ENCODE measurements at places on chromosomes 2 and 18.

DNA sequence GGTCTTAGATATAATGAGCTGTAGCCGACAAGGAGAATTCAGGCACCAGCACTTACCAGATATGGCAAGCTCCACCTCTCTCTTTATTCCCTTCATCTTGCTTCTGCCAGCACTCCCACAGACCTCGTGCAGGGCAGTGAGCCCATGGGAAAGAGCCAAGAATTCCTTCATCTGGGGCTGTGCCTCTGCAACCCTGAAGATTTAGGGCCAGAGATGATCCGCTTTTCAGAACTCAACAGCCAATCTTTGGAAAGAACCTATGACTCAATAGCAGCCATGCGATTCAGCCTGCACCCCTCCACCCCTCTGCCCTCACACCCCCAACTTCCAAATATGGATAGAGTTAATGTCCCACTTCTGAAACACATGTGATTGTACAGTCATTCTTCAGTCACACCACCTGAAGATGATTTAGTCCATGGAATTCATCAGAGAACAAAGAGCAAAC lies 533.7 kb upstream of the TNP1 start:
- DNase-seq: peak; percentile 93

DNA sequence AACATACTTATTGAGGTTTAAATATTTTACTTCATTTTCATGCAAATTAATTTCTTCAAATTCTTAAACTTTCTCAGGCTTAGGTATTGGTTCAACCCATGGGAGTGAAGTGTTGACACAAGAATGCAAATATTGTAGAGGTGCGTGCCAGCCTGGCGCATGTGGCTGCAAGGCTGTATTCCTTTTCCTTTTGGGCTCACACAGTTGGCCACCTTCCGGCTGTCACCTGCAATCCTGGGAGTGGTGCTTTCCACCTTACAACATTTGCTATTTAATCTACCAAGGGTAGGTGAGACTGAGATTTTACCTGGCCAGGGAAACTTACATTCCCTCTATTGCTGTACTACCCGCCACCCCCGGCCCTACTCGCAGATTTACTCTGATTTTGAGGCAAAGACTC lies 141.1 kb downstream of the DCC start:
- DNase-seq: no peak

DNA sequence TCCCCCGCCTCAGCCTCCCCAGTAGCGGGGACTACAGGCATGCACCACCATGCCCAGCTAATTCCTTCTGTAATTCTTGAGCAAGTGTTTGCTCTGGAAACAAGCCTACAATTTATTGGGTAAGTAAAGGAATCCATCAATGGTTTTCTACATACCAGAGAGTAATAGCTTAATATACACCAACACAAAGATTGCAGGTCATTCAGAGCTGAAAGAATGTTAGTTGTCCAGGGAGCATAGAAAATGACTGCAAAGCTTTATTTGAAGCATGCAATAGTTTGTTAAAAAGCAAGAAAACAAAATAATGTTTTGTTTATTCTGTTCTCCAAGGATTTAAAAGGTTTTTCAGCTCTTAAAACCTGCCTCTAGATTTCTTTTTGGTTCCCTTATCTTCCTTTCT lies 5.6 kb downstream of the IDH1 start:
- no peak for DNase-seq

DNA sequence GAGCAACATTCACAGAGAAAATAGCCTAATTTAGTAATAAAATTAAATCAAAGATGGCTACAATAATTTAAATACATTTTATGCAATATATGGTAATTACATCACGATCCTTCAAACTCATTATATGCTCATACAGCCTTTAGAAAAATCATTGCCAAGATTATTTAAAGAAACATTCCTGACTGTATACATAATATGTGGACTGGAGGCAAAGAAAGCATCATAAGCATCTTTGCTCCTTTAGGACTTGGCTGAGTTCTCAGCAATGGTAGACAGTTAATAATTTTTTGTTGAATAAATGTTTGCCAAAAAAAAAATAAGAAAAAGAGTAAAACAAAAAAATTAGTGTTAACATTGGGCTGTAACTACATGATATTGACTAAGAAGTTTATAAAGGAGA lies 26.9 kb downstream of the NCKAP5 start:
- DNase-seq: no peak

- no peak for DNase-seq
These were observed 622.3 kb downstream of the ADCYAP1 start for GRCh38 chr18:1526991-1527390.

- no peak for DNase-seq
These were observed at the start of gene CD28 for GRCh38 chr2:203706403-203706802. Gene CD28 (plus strand): TSS chr2:203706639. CDS start chr2:203706697, 58 bp downstream.

DNA sequence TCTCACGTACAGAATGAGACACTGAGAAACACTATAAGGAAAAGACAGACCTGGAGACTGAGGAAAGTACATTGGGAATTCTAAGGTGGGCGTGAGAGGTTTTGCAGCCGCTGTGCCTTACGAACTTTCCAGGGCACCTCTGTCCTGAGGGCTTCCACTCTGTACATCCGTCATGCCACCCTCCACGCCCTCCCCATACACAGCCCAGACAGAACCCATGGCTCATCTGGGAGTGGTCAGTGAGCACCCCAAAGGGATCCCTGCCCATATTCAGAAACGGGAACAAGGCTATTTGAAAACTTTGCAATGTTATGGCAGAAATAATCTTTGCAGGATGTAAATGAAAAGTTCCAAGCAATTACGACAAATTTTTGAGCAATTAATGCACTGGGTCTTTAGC lies 95.4 kb upstream of the ZNF532 start:
- no peak for DNase-seq

DNA sequence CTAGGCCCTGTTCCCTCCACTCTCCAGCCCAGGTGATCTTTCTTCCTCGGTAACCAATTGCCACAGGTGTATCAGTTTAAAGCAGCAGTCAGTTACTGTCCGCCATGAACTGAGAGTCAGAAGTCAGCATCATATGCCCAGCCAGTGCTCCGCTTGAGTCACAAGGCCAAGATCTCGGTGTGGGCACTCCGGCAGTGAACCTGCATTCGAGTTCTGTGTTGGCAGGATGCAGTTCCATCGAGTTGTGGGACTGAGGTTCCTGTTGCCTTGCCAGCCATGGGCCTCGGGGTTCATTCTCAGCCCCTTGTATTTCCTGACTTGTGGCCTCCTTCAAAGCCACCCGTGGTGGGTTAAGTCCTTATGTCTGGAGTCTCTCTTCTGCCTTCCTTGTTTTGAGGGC lies 3.1 kb upstream of the TMEM185B start:
- DNase-seq: no peak

DNA sequence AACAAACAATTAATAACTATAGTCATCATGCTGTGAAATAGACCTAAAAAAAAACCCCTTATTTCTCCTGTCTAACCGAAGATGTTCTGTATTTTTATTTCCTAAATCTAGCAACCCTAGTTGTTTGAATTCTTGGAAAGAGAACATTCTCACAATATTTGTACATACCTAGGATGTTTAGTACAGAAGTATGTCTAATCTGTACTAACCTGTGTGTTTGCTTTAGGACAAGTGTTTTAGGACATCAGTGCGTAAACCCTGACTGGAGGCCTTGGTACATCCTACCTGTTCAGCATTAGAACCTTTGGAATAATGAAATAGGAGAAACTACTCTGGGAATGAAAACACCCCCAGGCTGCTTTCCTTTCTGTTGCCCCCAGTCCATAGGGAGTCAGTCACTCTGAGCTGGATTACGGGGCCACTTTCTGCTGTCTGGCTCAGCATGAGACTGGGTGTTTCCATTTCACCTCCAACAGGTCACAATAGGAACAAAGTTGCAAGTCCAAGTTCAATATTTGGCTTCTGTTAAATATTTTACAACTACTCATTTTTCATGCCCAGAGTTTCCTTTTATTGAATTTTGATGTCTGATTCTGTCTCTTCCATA lies 114.7 kb downstream of the MTX2 start:
- no peak for DNase-seq

- no peak for DNase-seq
These were observed 238.3 kb downstream of the SLC8A1 start for GRCh38 chr2:40213619-40214018.

DNA sequence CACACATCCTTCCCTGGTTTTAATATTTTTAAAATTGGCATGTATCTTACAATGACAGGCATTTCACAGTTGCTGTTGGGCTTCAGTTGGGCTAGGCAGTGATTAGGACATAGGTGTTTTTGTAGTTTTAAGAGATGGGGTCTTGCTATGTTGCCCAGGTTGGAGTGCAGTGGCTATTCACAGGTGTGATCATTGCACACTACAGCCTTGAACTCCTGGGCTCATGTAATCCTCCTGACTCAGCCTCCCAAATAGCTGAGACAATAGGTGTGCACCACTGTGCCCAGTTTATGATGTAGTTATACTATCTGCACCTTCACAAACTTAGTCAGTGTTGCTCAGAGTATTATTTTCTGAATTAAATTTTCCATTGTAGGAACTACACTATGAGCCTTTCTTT lies 43.3 kb downstream of the PCARE start:
- DNase-seq: no peak

DNA sequence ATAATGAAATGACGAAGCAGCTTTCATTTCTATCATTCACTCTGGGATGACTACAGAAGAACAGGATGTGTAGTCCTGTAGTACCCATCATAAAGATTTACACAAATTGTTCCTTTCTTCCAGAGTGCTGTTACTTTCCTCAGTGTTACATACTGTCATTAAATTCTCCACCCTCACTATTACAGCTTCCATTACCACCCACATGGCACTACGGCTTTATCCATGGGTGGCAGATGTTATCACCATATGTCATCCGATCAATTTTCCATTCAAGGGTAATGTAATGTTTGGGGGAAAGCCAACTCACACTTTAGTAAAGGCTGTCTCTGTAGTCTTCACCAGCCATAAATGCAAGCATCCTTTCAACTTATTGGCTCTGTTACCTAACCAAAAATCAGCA lies 7.1 kb upstream of the CSRNP3 start:
- no peak for DNase-seq

- no peak for DNase-seq
These were observed 7.6 kb upstream of the AGFG1 start for GRCh38 chr2:227464361-227464760.

- no peak for DNase-seq
These were observed 165.2 kb downstream of the TRIB2 start for GRCh38 chr2:12881952-12882351.

DNA sequence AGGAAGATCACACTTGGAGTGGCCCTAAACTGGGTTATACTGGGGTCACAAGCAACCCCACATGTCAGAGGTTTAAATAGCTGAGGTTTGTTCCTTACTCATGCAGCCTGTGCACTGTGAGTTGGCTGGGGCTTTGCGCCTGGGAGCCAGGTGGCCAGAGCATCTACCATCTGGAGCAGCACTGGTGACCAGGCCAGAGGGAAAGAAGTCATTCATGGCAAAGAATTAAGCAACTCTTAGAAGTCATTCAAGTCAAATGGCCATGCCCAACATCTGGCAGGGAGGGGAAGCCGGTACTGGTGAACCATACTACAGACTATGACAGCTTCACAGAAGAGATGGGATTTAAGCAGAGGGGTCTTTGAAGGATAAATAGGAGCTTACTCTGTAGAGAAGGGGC lies 90.7 kb downstream of the POLR1A start:
- no peak for DNase-seq

DNA sequence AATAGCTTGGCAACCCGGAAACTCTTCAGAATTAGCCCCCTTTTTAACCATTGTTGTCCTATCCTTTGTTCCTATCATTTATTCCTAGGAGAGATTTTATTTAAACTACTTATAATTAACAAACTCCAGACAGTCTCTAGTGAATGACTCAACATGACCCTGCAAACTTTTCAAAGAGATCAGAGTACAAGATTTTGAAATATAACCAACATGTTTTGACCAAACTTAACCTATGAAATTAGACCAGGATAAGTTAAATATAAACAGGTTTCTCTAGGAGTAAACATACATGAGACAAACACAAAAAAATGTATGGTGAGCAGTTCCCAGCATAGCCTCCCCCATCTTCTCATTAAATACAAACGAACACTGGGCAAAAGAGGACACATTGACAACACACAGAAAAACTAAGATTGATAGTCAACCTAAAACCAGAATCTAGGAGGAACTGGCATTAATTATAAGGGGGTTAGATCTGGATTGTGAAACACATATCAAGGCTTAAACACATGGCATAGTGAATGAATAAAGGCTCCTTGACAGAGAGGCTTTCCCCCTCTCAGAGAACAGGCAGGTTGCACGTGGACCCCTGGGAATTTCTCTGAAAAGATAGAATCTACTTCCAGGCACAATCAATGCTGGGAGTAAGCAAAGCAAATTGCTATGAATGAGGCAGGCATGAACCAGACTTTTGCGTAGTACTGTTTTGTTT lies 284.1 kb downstream of the IRS1 start:
- no peak for DNase-seq

GRCh38 chr2:128986867-128987268 lies 668.2 kb upstream of the HS6ST1 start:
- no peak for DNase-seq

DNA sequence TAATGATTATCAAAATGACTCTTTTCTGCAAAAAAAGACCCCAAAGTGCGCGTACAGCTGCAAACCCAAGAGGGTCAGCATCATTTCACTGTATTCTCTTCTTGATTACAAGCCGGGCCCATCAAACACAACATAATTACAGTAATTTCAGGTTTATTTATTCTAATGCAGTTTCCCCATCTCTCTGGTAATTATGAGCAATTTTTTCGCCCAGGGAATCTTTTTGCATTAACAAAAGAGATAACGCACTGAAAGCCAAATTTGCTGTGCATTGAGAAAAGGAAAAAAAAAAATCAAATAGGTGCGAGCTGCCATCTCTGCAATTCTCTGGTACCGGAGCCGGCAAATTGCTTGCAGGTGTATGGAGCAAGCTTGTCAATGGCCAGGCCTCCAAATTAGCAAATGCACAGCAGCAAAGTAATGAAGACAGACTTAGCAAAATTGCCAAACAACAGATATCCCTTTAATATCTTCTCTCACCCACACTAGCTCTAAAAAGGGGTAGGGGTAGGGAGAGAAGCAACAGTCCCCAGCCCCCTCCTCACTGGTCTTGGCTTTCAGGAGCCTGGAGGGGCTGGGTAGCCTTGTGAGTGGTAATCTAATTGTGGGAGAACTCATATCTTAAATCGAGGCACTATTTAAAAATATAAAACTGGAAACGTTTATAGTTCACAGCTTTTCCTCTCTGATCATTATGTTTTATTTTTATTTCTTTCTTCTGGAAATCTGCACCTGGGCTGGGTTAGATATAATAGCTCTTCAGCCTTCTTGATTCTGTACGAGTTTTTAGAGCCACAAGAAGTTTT lies 6.7 kb downstream of the DLX1 start:
- no peak for DNase-seq

GRCh38 chr2:47230418-47230817 lies 75.3 kb upstream of the STPG4 start:
- no peak for DNase-seq
